Caco-2 (cell line): ENCODE measurements at places on chromosomes 5 and 9.

- no peak for DNase-seq
Measured at GRCh38 chr9:64128572-64128971, 1156.4 kb downstream of the FOXD4L5 start.

- DNase-seq = no peak
Measured at GRCh38 chr9:133475292-133476012, 3.4 kb downstream of the SLC2A6 start.

- DNase-seq = no peak
Measured at GRCh38 chr5:45568813-45569212, 127.4 kb downstream of the HCN1 start.

DNA sequence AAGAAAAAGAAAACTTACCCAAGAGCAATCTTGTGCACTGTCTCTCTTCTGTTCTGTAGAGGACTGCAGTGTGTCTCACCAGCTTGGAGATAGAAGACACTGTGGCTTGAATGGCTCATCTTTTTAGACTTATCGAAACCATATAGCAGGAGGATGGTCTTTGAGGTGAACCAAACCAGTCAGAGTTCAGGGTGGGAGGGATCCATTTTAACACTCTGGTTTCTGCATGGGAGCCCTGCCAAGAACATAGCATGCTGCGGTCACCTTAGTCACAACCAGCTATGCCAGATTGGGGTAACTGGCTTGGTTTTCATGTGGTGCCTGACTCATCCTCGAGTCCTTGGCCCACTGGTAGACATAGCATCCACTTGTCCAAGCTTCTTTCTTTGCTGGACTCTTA, 135.1 kb downstream of the PAPPA start:
- DNase-seq = no peak

DNA sequence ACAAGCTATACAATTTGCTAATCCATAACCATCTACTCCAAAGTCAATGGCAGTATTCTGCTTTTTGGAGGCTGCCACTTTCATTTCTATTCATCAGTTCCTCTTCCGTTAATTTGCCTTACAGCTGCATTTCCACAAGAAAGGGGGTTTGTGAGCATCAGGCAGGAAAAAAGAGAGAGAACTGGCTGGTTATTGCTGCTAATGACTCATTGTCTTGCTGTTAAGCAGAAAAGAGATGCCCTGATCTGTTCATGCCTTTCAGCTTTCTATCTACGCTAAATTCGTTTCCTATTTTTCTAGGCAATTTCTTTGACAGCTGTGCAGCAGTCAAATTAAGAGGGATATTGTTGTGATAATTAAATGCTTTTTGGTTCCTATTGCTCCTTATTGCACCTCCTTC, 65.9 kb upstream of the GNAQ start:
- no peak for DNase-seq

- no peak for DNase-seq
Measured at GRCh38 chr9:108235609-108236008, 620.2 kb downstream of the ACTL7B start.

- DNase-seq = no peak
Measured at GRCh38 chr9:108049026-108049607, 559.5 kb upstream of the KLF4 start.

GRCh38 chr9:120579139-120580050, 572 bp downstream of the CDK5RAP2 start:
- DNase-seq = no peak

GRCh38 chr9:20312732-20313131, 309.6 kb downstream of the MLLT3 start:
- DNase-seq = no peak

DNA sequence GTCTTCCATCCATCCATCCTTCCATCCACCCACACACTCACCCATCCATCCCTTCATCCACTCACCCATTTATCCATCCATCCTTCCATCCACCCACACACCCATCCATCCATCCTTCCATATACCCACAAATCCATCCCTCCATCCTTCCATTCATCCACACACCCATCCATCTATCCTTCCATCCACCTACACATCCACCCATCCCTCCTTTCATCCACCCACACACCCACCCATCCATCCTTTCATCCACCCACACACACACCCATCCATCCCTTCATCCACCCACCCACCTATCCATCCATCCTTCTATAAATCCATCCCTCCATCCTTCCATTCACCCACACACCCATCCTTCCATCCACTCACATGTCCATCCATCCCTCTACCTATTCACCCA, 23.6 kb downstream of the DRD1 start:
- no peak for DNase-seq

GRCh38 chr5:138489683-138490061, 24.4 kb downstream of the EGR1 start:
- no peak for DNase-seq

DNA sequence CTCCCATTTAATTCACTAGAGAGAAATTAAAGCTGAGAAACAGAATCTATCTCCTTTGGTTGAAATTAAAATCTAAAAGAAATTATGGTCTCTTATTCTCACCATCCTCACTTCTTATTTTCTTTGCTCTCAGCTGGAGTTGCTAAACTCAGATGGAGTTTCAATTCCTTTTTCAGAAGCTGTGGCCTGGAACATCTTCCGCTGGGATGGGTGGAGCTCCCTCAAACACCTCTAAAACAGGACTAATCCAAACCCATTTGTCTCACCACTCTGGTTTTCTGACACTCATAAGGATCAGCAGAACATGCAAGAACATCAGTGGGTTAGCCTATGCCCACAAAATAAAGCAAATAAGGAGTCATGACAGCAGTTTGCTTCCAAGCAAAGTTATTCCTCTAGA, 39.6 kb upstream of the CEP78 start:
- DNase-seq = no peak

DNA sequence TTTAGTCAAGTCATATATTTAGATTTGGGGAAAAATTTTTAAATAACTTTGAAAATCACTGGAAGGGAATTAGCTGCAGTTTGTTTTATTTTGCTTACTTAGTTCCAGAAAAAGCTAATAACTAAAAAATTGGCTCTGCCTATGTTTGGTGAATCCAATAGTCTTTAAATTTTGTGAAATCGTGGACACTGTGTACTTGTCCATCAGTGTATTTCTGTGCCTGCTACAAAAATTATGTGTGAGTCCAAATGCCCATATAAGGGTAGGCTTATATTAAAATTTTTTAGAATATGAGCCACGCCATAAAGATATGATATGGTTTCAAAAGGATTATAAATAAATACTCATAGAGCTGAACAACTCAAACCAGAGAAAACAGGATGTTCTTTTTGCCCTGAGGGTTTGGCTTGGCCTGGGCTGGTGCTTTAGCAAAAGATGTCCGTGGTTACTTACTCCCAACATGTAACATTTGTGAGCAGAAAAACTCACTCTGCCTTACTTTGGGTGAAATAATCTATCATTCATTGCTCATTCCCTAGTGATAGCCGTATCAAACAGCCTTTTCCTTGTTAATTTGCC, 133.2 kb upstream of the PRLR start:
- no peak for DNase-seq

GRCh38 chr5:67178085-67178484, 18.5 kb downstream of the CD180 start:
- DNase-seq = no peak

DNA sequence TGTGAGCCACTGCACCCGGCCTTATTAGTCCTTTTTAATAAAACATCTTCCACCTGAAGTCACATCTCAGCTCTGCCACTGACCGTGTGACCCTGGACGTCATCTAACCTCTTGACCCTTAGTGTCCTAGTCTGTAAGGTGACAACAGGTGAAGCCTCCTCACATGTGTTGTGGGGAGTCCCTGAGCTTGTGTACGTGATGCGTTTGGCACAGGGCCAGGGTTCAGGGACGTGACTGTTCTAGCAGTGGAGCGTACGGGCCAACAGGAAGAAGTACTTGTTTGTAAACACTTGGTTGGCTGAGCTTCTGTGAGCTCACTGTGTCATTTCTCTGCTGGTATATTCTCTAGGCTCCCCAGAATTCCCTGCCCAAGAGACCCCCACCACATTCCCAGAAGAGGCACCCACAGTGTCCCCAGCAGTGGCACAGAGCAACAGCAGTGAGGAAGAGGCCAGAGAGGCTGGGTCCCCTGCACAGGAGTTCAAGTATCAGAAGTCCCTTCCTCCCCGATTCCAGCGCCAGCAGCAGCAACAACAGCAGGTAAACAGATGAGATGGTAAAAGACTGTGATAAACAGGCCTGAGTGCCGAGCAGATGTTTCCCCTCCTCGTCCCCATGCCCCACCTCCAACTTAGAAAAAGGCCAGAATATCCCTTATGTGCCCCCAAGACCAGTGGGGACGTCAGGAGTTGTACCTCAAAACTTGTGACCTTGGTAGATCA, 35.3 kb upstream of the POMT1 start:
- no peak for DNase-seq

DNA sequence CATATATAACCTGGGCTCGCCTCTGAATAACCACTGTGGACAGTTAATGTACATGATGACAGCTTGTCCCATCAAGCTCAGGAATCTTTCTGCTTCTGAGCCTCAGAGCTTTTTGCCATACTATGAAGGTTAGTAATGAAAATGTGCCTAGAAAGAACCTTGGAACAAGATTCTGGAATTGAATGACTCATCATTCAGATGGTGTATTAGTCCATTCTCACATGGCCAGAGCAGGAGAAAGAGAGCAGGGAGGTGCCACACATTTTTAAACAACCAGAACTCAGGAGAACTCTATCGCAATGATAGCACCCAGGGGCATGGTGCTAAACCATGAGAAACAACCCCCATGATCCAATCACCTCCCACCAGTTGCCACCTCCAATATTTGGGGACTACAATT, 542.1 kb downstream of the PRR16 start:
- no peak for DNase-seq

DNA sequence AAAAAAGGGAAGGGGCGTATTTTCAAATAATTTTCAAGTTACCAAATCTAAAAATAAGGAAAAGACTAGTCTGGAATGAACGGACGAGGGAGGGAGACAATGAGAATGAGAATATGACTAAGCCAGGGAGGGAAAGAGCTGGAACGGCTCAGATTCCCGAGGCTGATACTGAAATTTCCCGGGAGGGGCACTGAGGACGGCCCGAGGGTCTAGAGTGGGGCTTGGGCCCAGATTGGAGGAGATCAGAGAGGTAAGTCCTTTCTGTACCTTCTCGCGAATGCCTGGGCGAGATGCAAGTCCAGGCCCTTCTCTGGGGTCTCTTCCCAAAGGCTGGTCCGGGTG, 3.4 kb upstream of the CCIN start:
- no peak for DNase-seq

GRCh38 chr5:151094030-151094851, 13.4 kb upstream of the TNIP1 start:
- DNase-seq = no peak
